ENCODE measurements at places on chromosomes 12 and 14. TPM values are rescaled to one million over a fixed set of nuclear protein-coding genes. Genes with fewer than 3 reads are reported as not detected.

The KLHL33 gene
- total RNA-seq, result 0.05 TPM

The SMIM10L1 gene
- 9.7 TPM for total RNA-seq

The ADAM20 gene
- 1.2 TPM for total RNA-seq

The FAM161B gene
- 5.8 TPM for total RNA-seq

- DNase-seq, result no peak
- H3K27me3 ChIP-seq, result no peaks in the 10 kb centered on the region
- H3K4me1 ChIP-seq, result peaks cover 6% of the 10 kb centered on the region
- no peak overlapping the region for H3K4me3 ChIP-seq
- no peaks in the 10 kb centered on the region for H3K36me3 ChIP-seq
Measured at GRCh38 chr12:42979746-42980145, 390.2 kb upstream of the PRICKLE1 start.
